ENCODE measurements at places on chromosomes 1 and 21. TPM values are rescaled to one million over a fixed set of nuclear protein-coding genes. Genes with fewer than 3 reads are reported as not detected.

HHAT gene
- total RNA-seq = 7.9 TPM

HTR1D gene
- not detected for total RNA-seq

IQCC gene
- 1.00 TPM for total RNA-seq

FBXO28 gene
- 26.9 TPM for total RNA-seq

SERTAD4 gene
- 1.6 TPM for total RNA-seq

LRRC71 gene
- total RNA-seq = not detected

ELAVL4 gene
- total RNA-seq = not detected

CRNN gene
- not detected for total RNA-seq

RIPPLY3 gene
- not detected for total RNA-seq

PRAMEF4 gene
- total RNA-seq = not detected

AMY1B gene
- not detected for total RNA-seq

GJA9 gene
- not detected for total RNA-seq

EPHA2 gene
- 68.8 TPM for total RNA-seq

SPATC1L gene
- not detected for total RNA-seq

CA14 gene
- total RNA-seq = 0.48 TPM

PTPN7 gene
- not detected for total RNA-seq

AMY1C gene
- total RNA-seq = not detected

TMEM240 gene
- total RNA-seq = 3.8 TPM

COL11A1 gene
- not detected for total RNA-seq

KRTAP19-5 gene
- not detected for total RNA-seq

TIE1 gene
- total RNA-seq = 2.4 TPM

ZNF670 gene
- total RNA-seq = 2.6 TPM

SLFNL1 gene
- 3.0 TPM for total RNA-seq

CBR1 gene
- total RNA-seq = 277 TPM

DSCAM gene
- total RNA-seq = not detected

UMODL1 gene
- 3.2 TPM for total RNA-seq

SLC45A1 gene
- 2.3 TPM for total RNA-seq

ARHGEF16 gene
- total RNA-seq = 128 TPM

SAMD13 gene
- 11.6 TPM for total RNA-seq

ITLN1 gene
- 46.2 TPM for total RNA-seq

KCNA3 gene
- total RNA-seq = 22.4 TPM

DYNLT5 gene
- not detected for total RNA-seq

TNFRSF4 gene
- not detected for total RNA-seq

MXRA8 gene
- 31.1 TPM for total RNA-seq

TUFT1 gene
- 35.2 TPM for total RNA-seq

SPOCD1 gene
- 0.80 TPM for total RNA-seq

TSNAX gene
- 8.2 TPM for total RNA-seq

GBP3 gene
- 102 TPM for total RNA-seq

ACTN2 gene
- 0.16 TPM for total RNA-seq

SLC6A9 gene
- 22.4 TPM for total RNA-seq
